ENCODE measurements at places on chromosomes 6 and 20.

DNA sequence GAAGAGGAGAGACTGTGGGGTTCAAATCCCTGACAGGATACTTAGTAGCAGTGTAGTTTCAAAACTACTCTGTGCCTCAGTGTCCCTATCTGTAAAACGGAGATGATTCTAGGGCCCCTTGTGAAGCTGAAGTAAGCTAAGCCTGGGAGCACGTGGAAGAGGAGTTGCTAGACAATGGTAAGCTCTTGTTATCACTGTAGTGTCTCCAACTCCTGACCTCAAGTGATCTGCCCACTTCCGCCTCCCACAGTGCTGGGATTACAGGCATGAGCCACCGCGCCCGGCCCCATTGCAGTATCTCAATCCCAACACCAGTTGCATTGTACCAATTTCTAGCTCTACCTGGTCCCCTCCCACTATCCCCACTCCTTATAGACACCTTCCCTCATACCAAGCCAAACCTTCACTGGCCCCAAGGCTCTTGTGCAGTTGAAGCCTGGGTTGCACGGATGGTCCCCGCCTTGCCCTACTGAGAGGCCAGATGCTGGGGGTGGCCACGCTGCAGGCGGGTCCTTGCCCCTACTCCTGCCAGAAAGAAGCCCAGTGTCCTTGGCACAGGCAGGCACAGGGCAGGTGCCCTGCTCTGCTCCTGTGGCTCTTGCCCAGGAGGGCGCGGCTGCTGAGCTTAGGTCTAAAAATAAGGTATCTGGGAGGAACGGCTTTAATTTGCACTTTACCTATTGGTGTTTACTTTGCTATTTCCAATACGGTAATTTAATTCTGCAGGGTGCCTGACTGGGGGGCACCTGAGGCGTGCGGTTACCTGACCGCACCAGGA, 118.1 kb downstream of the VEGFA start:
- no peak for DNase-seq

DNA sequence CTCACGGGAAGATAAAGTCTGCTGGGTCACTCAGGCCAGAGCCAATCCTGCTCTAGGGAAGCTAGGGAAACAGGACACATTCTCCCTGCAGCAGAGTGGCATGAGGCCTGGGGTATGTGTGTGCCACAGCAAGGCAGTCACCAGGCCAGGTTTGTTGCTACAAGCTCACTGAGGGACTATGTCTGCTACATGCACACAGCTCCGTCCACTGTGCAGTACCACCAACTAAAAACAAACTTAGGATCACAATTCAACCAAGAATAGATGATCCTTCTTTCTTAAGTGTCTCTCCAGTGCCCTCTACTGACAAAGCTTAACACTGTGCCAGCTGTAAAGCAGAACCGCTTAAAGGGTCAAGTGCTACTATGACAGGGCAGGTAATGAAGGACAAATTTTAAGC, 192.5 kb downstream of the PTPRK start:
- DNase-seq: no peak

DNA sequence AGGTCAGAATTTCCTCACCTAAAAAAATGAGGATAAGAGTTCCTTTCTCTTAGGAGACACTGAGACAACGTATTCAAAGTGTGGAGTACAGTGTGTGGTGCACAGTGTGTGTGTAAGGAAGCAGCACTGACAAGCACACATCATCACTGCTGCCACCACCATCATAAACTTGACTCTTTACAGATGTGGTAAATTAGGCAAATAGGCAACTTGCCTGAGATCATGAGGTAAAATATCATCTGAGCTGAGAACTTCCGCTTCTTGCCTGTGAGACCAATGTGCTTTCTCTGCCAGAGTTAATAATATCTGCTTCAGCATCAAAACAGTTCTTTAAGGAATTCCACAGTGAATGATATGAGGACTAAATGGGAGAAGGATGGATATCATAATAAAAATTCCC, 52.7 kb downstream of the LYRM4 start:
- DNase-seq: no peak

- DNase-seq: no peak
These were observed 59.5 kb downstream of the RAMACL start for GRCh38 chr6:166526937-166527336.

All from RCC 7860 (cell line).